ENCODE measurements at places on chromosomes 7 and 10.

DNA sequence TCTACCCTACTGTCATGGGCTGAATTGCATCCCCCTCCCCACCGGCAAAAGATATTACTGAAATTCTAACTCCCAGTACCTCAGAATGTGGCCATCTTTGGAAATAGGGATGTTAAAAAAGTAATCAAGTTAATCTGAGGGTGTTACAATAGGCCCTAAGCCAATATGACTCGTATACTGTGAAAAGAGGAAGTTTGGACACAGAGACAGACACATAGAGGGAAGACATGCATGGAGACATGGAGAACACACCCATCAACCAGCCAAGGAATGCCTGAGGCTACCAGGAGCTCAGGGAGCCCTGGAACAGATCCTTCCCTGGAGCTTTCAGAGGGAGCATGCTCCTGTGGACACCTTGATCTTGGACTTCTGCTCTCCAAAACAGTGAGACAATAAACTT lies 138.2 kb upstream of the ADO start:
- no peak for DNase-seq

DNA sequence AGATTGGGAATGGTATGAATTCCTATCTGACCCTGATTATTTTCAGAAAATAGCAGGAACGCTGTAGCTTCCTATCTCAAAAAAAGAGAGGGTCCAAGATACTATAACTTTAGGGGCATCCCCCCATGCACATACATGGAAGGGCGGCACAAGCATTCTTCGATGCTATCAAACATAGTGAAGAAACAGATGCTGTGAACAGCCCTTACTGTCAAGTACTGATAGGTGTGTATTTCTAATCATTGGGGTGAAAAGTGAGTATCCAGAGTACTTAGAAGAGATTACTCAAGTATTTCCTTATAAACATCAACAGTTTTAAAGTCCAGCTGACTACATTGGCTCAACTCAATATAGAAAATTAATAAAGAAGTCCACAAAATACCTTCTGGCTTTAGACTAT lies 17.0 kb upstream of the NUP42 start:
- no peak for DNase-seq

GRCh38 chr7:121513105-121513504 lies 117.0 kb upstream of the FAM3C start:
- no peak for DNase-seq

- DNase-seq: no peak
Observed at GRCh38 chr7:90391488-90391887, 11.8 kb upstream of the CLDN12 start.

GRCh38 chr7:40297741-40298311 lies 163.0 kb downstream of the SUGCT start:
- no peak for DNase-seq

- no peak for DNase-seq
Observed at GRCh38 chr7:30460246-30460633, 18.3 kb downstream of the NOD1 start.

DNA sequence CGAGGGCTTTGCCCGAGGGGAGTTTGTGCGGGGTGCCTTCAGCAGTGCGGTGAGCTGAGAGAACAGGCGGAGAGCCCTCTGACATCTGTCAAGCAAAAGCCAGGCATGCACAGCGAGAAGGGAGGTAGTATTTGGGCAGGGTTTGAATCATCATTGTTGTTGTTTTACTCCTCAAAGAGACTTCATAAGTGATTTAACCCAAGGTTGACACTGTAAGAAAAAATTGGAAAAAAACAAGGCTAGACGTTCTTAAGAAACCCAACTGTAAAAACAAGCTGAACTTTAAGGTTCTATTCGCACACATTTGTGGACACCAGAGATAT lies 1.3 kb downstream of the ADAM22 start:
- no peak for DNase-seq

DNA sequence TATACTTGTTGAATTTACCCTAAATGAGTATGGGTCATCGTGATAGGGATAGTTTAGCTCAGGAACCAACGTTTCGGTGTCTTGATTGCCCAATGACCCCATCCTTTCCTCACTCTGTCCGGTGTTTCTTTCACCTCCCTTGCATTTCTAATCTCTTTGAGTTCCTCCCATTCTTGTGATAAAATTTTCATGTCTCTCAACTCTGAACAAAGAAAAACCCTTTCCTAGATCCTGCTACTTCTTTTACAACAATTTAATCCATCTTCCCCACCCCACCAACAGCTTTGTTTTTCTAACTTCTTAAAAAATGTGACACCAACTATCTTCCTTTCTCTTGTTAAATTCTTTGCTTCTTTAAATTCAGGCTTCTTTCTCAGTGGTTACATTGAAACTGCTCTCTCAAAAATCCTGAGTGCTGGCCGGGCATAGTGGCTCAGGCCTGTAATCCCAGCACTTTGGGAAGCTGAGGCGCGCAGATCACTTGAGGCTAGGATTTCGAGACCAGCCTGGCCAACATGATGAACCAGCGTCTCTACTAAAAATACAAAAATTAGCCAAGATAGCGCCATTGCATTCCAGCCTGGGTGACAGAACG lies 130.3 kb upstream of the MINDY3 start:
- no peak for DNase-seq

DNA sequence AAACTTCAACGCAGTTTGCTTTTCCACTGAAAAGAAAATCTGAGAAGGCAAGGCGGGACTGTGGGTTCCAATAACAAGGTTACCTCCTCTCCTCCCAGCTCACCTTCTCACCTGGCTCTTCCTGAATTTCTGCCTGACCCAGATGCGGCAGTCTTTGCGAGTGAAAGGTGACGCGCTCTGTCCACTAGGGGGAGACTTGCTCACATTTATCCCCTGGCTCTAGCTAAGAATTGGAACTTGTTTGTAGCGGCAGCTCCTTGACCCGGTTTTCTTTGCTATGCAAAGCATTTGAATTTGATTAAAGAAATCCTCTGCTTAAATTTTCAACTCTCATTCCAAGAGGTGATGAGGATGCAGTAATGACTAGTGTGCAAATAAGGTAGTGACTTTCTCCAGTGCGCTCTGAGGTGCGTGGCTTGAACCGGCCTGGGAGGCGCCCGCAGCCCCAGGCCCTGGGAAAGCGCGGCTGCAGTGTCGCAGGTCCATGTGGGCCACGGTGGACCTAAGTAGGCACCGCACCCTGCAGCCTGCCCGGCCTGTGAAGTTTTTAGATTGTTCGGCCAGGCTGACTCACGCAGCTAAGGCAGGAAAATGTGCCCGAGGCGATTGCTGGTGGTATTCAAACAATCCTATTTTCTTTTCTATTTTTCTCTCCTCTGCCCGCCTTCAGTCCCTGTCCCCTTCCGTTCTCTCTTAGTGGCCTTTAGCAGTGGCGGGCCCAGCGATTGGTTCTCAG lies 336.9 kb upstream of the NPSR1 start:
- DNase-seq: no peak

DNA sequence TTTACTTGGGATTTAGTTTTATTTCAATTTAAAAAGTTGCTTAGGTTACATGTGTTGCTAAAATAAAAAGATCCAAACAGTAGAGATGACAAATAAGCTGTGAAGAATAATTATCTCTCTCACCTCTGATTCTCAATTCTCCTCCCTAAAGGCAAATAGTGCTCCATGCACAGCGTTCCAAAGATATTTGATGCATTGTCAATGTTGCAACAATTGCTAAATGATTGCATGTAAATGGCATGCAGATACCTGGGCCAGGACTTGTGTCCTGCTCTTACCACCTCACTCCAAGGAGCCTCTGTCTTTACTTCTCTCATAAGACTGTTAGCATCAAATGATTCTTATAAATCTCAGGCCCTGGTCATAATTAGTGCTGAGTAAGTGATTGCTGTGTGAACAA lies 217.7 kb downstream of the SEC23IP start:
- DNase-seq: no peak

DNA sequence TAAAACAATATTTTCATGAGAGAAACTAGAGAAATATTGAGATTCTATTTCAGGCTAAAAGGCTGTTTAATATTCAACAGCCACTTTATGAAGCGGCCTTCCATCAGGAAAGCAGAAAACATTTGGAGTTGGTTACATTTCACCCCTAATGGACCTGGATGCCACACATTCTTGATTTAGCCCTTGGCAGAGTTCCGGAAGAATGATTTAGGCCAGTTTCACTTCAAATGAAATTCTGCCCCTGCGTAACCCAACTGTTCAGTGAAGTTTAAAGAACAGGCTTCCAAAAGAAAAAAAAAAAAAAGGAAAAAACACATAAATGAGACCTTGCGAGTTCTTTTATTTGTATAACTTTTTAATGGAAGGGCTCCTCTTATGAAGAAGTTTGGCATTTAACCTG lies 239.2 kb upstream of the AKR1E2 start:
- DNase-seq: no peak

DNA sequence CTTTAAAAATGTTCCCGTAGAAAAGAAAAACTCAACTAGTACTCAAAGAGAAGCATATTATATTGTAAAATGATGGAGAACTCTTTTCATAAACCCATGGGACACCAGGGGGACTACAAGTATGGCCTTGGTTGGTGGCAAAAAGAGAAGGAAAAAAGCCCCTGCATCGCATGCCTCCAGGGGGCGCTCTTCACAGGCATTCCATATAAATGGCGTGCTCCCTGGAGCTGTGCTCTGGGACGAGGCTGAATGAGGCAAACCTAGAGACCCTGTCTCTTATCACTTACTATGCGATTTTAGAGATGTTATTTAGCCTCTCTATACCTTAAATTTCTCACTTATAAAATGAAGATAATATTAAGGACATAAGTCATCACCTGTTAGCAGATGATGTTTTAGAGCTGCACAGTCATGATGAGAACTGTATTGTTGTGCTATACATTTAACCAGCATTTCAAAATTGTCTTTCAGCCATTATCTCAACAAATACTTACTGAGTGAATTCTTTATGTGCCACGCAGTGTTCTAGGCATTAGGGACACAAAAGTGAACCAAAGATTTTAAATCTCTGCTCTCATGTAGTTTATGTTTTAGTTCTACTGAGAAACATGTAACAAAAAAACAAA lies 105.8 kb downstream of the ARHGAP21 start:
- DNase-seq: no peak

GRCh38 chr7:23462846-23463245 lies 7.4 kb downstream of the IGF2BP3 start:
- no peak for DNase-seq

- no peak for DNase-seq
Observed at GRCh38 chr7:30330134-30331111, 46.0 kb downstream of the ZNRF2 start.

DNA sequence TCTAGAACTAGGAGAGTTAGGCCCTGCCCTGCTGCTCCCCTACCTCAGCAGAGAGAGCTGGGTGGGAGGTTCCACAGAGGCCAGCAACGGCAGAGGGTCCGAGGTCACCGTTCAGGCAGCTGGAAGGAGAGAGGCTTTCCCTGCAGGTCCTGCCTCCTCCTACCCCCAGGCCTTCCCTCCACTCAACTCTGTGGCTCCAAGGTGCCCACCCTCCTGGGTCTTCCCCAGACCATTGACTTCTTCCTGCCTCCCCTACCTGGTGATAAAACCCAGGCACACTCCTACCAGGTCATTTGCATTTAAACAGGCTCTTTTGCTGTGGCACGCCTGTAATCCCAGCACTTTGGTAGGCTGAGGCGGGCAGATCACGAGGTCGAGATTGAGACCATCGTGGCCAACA lies 515.3 kb upstream of the FOXK1 start:
- no peak for DNase-seq

- DNase-seq: no peak
Observed at GRCh38 chr7:25307624-25308023, 79.3 kb upstream of the NPVF start.

DNA sequence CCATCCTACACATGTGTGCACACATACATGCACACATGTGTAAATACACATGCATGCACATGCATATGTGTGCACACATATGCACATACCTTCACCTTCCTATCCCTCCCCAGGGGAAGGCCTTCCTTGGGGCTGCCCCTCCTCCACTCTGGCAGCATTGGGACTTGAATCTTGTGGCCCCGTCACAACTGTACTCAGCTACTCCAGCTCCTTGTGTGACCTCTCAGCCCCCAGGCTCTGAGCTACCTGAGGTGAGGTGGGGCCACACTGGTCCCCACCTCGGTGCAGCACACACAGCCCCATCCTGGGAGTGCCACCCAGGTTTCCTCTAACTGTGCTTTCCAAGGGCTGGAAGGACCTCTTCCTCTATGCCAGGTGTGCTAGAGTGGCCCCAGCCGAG lies 116.0 kb downstream of the LHPP start:
- no peak for DNase-seq

- no peak for DNase-seq
Observed at GRCh38 chr7:3712841-3713240, 411.8 kb downstream of the SDK1 start.

DNA sequence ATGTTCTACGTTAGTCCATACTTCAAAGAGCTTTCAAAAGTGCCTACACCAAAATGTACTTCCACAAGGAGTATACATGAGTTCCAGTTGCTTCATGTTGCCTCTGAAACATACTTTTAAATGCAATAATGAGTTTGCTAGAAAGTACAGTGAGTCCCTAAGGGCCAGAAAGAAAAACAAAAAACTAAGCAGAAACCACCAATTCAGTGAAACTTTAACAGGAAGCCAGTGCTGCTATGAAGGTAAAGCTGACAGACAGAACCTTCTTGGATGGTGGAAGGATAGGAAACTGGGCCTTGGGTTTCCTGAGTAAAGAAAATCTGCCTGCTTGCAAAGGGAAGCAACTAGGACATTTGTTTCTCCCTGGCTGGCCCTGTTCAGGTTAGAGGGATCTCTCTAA lies 104.2 kb downstream of the CTTNBP2 start:
- no peak for DNase-seq

GRCh38 chr10:122468926-122469781 lies 7.8 kb downstream of the HTRA1 start:
- DNase-seq: no peak

DNA sequence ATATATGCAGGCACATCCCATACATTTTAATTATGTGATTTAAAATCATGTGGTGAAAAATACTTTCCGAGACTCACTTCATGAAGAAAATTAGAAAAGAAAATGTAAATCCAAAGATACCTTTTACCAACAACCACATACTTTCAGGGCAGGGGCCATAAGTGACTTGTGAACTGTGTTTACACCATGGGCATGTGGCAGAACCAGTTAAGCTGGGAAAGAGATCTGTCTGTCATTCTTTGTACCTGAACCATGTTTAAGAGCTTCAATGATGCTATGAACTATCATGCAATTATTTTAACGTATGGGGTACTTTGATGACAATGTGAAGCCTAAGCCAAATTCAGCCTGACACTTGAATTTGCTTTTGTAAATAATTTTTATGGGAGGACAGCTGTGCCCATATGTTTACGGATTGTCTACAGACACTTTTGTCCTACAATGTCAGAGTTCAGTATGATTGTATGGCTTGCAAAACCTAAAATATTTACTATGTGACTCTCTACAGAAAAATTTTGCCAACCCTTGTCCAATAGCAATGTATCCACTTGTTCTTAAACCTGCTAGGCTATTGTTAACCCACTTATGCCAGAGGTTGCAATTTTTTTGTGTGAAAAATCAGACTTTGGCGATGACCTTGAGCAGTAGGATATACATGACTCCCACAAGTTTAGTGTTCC lies 654.6 kb downstream of the TNS3 start:
- DNase-seq: no peak

- no peak for DNase-seq
Observed at GRCh38 chr7:73585196-73585595, 6.8 kb upstream of the TBL2 start.

GRCh38 chr7:53351681-53352080 lies 316.2 kb downstream of the POM121L12 start:
- no peak for DNase-seq

Data from suprapubic skin (tissue), 4 donors.